ENCODE measurements at places on chromosomes 7 and 10.

- peak; percentile 31 for DNase-seq
These were observed 226.5 kb upstream of the PITRM1 start for GRCh38 chr10:3398825-3399646.

GRCh38 chr7:125636320-125636962, 706.8 kb upstream of the POT1 start:
- DNase-seq = no peak

DNA sequence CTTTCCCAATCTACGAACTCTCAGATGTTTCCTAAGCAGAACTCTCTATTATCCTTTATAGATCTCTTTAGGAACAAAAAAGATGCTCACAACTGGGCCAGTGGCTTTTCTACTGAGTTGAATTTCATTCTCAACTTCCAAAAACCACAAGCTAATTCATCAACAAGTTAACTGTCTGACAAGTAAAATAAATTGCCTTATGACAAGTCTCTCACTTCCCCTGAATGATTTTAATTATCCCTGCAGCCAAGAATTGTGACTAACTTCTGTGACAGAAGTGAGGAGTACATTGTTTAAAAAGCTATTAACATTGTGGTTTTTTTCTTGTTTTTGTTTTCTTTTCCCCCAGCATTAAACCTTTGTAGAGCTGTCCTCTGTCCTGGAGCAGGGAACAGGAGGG, 343.1 kb downstream of the HPSE2 start:
- no peak for DNase-seq

DNA sequence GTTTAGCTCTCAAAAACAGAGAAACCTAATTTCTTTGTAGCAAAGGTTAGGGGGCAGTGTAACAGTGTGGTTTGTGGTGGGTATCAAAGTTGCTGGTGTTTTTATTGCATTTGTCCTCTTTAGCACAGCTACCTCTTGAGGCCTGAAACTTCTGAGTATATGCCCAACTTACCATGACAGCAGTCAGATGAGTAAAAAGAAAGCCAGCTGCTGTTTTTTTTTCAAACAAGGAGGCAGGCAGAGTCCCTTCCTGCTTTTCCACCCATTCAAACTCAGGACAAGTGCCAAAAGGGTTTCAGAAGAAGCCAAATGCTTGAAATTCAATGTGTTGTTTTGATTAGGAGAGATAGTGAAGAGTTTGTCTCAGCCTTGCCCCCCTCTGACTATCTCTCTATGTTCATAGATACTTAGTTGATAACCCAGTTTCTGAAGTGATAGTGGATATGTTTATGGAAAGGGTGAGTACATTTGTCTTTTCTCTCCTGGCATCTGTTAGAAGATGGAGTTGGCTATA, 23.1 kb downstream of the GBF1 start:
- peak; percentile 59 for DNase-seq

DNA sequence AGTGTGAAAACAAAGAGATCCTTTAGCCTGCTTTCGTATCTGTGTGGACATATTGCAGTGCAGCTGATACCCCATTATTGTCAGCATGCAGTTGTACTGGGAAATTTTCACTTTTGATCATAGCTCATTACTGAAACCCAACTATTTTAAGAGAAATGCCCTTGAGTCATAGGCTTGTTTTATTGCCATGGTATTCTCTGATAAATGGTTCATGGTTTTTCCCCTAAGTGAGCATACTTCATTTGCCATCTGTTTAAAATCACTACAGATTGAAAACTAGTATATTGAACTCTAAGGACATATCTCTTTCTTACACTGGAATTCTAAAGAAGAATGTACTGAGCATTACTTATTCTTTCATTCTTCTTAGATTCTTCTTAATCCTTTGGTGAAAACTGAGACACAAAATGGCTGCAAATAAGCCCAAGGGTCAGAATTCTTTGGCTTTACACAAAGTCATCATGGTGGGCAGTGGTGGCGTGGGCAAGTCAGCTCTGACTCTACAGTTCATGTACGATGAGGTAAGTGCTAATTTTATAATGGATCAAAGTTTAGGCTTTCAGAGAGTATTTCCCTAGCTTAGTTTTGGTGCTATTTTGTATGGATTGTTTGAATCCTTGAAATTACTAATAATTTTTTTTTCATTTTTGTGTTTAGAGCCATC, 63.0 kb downstream of the RALA start:
- no peak for DNase-seq

DNA sequence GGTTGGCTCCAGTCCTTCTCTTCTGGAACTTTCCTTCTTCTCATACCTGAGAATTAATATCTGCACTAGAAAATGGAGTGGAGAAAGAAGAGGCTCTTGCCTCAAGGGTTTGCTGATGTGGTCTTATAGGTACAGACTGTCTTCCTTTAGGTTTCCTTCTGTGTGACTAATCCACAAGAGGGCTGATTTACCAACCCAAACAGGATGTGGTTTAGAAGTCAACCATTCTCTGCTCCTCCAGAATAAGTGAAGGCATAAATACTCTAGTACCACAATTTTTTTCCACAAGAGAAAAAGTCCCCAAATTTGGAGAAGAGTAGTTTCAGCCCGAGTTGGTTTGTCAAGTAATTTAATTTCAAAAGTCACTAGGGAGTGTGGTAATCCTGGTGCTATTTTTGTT, 85.8 kb downstream of the NRP1 start:
- DNase-seq = no peak

- DNase-seq = no peak
These were observed 93.6 kb downstream of the NHLRC2 start for GRCh38 chr10:113948048-113948447.

GRCh38 chr7:1694611-1695511, 24.8 kb downstream of the ELFN1 start:
- DNase-seq = no peak

DNA sequence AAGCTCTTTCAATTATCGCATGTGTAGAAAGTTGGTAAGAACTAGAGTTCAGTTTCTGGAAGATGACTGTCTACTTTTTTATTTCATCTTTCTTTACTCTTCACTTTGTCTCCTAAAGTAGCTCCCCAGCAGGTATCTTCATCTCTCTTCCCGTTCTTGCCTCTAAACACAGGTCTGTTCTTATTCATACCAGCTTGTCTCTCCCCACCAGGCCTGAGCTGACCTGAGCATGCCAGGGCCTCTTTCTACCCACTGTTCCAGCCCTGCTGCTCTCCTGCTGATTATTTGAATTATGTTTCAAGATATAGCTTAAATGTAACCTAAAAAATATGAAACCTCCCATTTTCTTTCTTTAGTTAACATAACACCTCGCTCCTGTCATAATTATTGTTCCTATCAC, 386.1 kb upstream of the LRGUK start:
- DNase-seq = no peak

GRCh38 chr7:149685455-149685854, 87.9 kb downstream of the ZNF467 start:
- no peak for DNase-seq

DNA sequence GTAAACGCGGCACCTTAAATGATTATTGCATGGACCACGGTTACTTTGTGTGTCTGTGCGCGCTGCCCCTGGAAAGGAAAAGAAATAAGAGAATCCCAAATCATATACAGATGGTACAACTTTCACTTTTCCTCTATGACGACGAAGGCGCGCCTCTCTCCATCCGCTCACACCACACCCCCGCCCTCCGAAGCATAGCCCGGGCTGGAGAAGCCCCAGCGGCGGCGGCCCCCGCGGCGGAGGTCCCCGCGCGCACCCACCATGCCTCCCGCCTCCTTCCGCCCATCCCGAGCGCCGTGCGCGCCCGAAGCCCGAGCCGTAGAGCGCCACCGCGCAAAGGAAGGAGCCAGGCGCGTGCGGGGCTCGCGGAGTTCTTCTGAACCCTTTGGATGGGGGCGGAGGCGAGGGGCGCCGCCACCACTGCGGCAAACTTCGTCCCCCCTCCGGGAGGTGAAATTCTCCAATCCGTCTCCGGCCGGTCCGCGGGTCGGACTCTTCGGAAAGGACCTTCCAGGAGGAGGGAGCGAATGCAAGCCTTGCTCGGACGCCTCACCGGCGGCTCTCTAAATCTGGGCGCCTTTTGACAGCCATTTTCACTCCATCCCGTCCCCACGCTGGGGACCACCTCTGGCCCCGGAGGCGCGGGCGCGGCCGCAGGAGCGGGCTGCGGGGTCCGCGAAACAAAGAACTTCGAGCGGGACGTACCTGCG, 588 bp downstream of the GLI3 start:
- DNase-seq = peak; percentile 57

All from right lung (tissue), 10 donors.